Mammary epithelial cell (primary cell): ENCODE measurements at places on chromosomes 2 and 18.

DNA sequence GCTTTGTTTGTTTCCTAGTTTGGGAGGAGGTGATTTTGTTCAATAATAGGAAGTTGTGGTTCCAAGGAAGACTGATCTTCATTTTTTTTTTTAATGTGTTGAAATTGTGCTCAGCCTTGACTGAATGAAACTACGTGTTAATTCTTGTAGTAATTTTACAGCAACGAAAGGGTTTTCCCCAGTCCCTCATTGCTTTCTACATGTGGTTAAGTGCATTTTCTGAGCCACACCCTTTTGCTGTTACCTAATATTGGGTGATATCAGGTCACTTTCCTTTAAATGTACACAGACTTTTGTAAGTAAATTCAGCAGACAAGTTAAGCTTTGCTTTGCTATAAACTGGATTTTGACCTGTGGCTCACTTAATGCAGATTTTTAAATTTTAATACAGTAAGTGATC lies 73.6 kb downstream of the OTX1 start:
- peak; percentile 80 for DNase-seq

DNA sequence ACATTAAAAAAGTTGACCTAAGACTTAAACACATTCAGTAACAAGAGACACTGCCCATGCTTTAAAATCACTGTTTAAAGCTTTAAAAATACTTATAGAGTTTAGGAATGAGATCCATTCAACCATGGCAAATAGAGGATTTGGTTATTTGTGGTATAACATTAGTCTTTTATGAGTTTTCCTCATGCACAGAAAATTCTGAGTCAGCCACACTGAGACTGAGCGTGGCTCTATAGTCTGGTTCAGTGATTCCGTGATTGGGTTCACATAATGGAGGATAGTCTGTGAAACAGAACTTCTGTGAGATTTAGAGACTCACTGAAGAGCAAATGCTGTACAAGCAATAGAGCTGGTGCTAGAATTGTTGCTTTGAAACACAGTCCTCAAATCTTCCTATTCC lies 1502.4 kb upstream of the PIK3C3 start:
- no peak for DNase-seq

- DNase-seq, result no peak
Observed at GRCh38 chr18:44562986-44563385, 117.7 kb upstream of the SETBP1 start.

GRCh38 chr18:28126768-28127167 lies 50.2 kb downstream of the CDH2 start:
- no peak for DNase-seq

- no peak for DNase-seq
Observed at GRCh38 chr2:42960842-42961180, 168.4 kb upstream of the HAAO start.

DNA sequence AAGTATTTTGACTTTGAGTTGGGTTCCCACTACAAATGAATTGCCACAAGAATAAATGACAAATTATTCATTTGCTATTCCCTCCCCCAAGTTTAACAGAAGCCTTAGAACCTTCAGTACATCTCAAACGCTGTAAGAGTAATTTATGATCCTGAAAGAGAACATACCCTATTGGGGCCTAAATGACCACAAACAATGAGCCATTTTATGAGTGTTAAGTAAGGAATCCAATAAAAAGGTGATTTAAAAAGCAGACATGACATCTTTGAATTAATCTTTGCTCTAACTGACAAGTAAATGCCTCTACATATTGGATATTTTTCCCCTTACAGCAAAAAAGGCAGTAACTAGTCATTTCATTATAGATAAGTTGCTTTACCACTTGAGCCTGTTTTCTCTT lies 136.9 kb downstream of the NRXN1 start:
- DNase-seq, result peak; percentile 30

DNA sequence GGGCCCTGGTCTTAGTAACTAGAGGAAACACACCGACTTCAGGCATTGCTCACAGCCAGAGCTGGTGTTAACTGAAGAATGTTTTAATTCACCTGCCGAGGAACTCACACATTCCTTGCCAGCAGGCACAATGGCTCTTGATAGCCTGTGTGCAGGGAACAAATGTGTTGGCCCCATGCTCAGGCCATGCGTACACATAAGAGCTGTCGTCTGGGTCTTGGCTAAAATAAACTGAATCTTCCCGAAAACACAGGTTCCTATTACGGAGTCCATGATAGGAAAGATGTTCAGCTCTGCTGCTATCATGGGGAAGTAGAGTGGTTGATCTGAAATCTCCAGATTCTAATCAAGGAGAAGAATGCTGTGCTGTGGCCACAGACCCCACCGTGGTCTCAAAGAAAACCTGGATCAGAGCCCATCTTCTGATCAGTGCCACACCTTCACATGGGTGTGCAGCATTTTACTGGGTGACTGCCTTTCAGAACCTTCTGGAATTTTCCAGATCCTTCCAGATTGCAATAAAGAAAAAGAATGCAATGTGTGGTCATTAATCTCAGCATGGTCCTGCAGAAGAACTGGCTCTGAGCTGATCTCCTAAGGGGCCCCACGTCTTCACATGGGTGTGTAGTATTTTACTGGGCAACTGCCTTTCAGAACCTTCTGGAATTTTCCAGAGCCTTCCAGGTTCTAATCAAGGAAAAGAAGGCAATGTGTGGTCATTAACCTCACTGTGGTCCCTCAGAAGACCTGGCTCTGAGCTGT lies 17.2 kb downstream of the MBP start:
- DNase-seq, result no peak

DNA sequence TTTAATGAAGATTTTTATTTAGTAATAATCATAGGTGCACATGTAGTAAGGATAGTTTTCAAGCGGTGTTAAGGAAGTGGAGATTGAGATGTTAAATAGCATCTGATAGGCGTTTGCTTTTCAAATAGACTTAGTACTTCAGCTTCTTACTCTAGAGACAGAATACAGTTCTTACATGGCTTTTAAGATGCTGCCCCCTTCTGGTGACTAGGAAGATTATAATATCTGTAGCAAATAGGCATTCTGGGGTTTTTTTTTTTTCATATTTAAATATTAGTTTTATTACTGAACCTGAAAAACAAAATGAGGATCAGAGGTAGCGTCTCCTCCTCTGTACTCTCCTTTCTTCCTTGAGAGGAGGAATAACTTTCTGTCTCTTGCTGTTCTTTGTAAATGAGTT lies 100.2 kb downstream of the AGAP1 start:
- peak; percentile 48 for DNase-seq

- no peak for DNase-seq
Observed at GRCh38 chr18:9685615-9685890, 22.5 kb upstream of the RAB31 start.

GRCh38 chr2:164746713-164747112 lies 94.9 kb downstream of the COBLL1 start:
- DNase-seq, result no peak

DNA sequence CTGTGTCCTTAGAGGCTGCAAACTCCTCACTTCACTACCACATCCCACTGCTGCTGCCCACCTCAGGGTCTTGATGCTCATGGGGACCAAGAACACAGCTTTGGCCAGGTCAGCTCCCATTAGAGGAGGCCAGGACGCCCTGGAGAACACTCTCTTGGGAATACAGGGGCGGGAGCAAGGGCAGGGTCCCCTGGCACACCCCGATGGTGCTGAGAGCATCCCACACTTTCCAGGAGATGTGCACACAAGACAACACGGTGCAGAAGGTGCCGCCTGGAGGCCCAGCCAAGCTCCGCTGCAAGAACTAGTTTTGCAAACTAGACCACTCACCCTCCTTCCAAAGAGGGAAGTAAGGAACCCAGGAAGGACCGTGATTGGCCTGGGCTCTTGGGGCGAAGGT lies 304.4 kb upstream of the SALL3 start:
- DNase-seq, result no peak

- no peak for DNase-seq
Observed at GRCh38 chr2:217732992-217733391, 269.8 kb downstream of the TNS1 start.

GRCh38 chr2:75403991-75404428 lies 156.7 kb downstream of the EVA1A start:
- DNase-seq, result peak; percentile 35

DNA sequence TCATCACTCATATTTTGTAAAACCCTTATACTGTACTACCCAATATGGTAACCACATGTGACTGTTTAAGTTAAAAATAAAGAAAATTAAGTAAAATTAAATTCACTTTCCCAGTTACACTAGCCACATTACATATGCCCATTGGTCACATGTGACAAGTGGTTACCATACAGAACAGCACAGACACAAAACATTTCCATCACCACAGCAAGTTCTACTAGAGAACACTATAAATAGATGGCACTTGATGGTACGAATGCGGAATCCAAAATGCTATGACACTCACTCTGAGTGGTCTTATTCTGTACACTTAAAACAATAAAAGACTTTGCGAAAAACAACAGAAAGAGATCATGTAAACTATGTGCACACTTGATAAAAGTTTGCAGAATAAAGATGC lies 202.2 kb downstream of the PDE1A start:
- no peak for DNase-seq

DNA sequence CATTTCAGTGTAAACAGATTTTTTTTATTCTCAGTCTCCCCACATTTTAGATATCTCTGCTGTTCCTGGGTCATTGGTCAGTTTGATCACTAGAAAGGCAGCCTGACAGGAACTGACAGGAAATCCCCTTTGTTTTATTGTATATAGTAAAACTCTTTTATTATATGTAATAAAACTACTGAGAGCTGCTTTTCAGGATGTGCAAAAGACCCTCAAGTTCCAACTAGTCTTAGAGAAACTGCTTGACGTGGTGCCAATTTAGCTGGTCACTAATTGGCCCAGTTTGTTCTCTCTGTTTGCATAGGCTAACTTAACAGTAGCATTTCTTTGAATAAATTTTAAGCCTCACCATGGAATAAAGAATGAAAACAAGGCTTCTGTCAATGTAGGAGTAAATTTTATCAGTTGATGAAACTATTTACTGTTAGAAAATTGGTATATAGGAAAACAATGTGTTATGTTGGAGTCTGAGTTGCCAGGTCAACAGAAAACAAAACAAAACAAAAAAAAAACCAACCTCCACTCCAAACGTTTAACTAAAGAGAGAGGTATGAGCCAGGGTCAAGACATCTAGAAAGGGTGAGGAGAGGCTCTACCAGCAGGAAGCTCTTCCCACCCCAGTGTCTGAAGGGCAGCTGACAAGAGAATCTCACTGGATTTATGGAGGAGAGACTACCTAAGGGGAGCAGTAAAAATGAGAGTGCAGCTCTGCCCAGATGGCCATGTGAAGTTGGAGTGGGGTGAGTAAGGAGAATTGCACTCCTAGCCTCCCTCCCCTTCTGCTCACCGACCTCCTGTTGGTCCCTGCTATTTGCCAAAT lies 184.6 kb downstream of the ST6GAL2 start:
- no peak for DNase-seq

DNA sequence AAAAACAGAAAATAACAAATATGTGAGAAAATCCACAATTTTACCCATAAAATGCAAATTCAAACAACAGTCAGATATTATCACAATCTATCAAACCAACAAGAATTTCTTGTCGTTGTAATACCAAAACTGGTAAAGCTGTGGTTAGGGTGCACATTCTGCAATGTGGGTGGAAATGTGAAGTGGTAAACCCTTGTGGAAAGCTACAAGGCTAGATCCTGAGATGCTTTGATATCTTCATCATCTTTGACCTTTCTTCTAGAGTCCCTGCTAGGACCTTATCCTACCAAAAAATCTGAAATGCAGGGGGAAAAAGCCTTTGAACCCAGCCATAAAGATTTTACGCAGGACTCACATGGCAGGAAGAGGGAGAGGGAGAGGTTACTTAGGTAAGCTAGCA lies 17.2 kb upstream of the ATG16L1 start:
- DNase-seq, result no peak

DNA sequence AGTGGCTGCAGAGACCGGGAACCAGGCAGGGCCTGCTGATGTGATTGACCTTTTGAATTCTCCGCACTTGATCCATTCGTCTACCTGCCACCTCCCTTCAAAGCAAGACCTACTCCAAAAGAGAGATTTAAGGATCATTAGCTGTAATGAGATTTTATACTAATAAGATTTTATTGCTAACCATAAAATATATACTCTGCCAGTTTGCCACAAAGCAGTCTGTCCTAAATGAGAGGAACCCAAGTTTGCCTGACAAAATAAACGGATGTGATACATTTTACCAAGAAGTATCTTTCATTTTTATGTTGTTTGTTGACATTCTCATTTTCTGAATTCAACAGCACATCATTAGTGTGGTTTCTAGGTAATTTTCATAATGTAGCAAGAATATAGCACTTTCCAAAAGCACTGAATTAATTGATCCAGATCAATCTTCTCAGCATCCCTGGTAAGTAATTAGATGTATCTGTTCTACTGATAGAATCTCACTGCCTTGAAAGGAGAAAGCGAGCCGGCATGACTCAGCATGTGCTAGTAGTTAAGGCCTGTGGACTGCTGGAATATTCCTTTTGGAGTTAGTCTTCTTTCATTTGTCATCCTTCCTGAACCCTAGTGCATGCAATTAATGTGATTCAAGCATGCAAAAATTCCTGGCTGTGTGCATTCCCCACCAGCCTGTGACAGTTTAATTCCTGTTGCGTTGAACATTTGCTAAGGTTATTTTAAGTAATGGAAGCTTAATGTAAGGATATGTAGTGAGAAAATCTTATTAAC lies 128.5 kb downstream of the ARL6IP6 start:
- no peak for DNase-seq

- no peak for DNase-seq
Observed at GRCh38 chr2:74942263-74942662, 16.2 kb upstream of the POLE4 start.

- DNase-seq, result no peak
Observed at GRCh38 chr2:104572834-104573233, 281.1 kb upstream of the POU3F3 start.

DNA sequence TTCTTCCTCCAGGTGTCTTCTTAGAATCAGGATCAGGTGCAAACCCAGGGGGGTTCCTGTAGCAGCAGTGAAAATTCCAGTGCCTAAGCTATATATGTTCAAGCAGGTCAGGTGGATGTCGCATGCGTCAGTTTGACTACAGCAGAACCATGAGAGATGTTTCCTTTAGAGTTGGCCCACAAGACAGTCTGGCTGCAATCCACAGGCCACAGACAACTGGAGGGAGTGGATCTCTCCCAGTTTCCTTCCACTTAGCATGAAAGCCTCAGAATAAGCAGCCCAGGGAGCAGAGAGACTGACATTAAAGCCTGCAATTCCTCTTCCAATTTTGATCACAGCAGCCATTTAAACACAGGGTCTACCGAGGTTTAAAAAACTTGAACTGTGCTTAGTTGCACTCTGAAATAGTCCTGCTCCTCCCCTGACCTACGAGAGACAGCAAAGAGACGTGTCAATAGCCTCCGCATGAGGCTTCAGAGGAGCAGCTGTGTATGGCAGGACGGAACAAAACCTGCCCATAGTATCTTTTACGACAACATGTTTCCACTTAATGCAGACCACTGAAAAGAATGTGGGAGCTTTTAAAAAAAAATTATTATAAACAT lies 988 bp upstream of the KCNE4 start:
- DNase-seq, result no peak

- no peak for DNase-seq
Observed at GRCh38 chr18:57981308-57982028, 62.6 kb upstream of the NEDD4L start.

GRCh38 chr2:206531996-206532543 lies 88.7 kb downstream of the ADAM23 start:
- no peak for DNase-seq

- DNase-seq, result no peak
Observed at GRCh38 chr2:215606219-215606618, 170.4 kb upstream of the FN1 start.

GRCh38 chr2:190670182-190670946 lies 21.5 kb downstream of the NAB1 start:
- DNase-seq, result no peak

GRCh38 chr2:145597809-145598208 lies 1077.9 kb upstream of the ZEB2 start:
- no peak for DNase-seq

GRCh38 chr2:153477636-153478288 lies 800 bp downstream of the RPRM start:
- no peak for DNase-seq
